GM12865 (cell line): ENCODE measurements at places on chromosomes 4 and X.

GRCh38 chr4:86356425-86357210 lies 3.2 kb downstream of the MAPK10 start:
- peak; percentile 20 for DNase-seq

GRCh38 chr4:107719207-107719921 lies 670 bp downstream of the PAPSS1 start:
- peak; percentile 51 for DNase-seq

GRCh38 chr4:166622425-166622977 lies 611.8 kb downstream of the SPOCK3 start:
- peak; percentile 32 for DNase-seq

DNA sequence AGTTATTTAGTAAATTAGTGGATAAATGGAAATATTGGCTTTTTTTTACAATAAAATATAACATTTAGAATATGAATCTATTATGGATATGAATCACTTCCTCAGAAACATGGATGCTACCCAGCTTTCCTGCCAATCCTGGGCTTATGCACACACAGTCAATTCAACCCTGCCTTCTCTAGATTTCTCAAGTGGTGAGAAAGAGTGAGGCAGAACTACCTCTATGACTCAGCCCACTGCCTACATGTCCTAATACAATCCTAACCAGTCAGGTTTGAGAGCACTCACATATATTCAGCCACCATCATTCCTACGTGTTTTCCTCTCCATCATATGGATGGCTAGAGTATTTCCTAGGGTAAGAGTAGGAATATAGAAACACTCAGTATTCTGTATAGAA lies 91.1 kb upstream of the ANKRD50 start:
- DNase-seq: no peak

GRCh38 chrX:134780908-134781307 lies 122.6 kb upstream of the PLAC1 start:
- no peak for DNase-seq

GRCh38 chr4:83947830-83948193 lies 411.9 kb downstream of the GPAT3 start:
- DNase-seq: no peak

DNA sequence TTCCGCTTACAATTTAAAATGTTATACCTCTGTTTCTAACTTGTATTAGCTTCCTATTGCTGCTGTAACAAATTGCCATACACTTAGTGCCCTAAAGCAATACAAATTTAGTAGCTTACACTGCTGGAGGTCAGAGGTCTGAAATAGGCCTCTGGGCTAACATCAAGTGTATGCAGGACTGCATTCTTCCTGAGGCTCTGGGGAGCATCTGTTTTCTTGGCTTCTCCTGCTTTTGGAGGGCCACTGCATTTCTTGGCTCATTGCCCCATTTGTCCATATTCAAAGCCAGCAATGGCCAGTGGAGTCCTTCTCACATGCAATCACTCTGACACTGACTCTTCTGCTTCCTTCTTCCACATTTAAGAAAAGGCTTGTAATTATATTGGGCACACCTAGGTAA lies 639.8 kb upstream of the INTU start:
- no peak for DNase-seq

DNA sequence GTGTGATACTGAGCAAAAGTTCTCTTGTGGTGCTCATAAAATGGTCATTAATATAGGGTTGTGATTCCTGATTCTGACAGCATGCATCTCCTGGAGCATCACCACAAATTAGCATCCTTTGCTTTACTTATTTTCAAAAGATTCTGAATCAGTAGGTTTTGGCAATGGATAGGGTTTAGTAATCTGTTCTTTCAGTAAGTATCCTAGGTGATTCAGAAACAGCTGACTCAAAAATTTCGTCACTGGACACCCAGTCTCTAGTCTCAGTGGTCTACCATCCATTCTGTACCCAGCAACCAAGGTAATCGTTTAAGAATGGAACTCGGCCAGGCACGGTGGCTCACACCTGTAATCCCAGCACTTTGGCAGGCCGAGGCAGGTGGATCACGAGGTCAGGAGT lies 4.1 kb downstream of the CBLL2 start:
- DNase-seq: no peak

- no peak for DNase-seq
Measured at GRCh38 chr4:89949782-89950387, 55.2 kb downstream of the MMRN1 start.

GRCh38 chr4:113404841-113405240 lies 355.4 kb downstream of the ANK2 start:
- DNase-seq: no peak

GRCh38 chr4:114494246-114494803 lies 104.3 kb upstream of the UGT8 start:
- no peak for DNase-seq

DNA sequence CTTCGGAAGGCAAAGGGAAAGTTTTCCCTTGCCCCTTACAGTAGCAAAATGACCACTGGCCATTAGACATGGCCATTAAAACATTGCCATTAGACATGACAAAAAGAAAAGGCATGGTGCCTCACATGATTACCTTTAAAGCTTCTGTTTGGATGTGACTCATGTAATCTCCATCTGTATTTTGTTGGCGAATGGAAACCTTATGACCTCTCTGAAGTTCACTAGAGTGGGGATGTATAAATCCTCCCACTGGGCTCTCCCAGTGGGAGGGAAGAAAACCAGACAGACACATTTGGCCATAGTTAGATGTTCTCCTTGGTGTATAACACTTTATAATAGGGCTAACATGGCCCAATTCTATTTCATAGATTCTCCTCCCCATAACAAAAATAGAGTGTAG lies 152.6 kb downstream of the MAGEB17 start:
- DNase-seq: no peak

- DNase-seq: no peak
Measured at GRCh38 chr4:186765673-186766546, 42.3 kb upstream of the FAT1 start.

DNA sequence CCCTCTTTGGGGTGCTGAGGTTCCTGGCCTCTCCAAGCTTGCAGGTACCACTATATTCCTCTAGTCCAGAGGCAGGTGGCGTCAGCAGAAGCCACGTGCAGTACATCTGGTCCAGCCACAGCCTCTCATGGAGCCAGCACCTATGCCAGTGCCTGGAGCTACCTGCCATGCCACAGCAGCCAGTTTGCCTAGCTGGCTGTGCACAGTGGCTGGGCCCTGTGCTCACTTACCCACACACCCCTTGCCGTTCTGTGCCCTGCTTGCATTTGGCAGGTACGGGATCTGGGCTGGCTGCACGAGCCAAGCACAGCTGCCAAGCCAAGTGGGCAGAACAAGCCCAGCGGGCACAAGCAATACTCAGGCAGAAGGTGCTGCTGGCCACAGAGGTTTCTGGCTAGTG lies 601.1 kb downstream of the EPHA5 start:
- no peak for DNase-seq

DNA sequence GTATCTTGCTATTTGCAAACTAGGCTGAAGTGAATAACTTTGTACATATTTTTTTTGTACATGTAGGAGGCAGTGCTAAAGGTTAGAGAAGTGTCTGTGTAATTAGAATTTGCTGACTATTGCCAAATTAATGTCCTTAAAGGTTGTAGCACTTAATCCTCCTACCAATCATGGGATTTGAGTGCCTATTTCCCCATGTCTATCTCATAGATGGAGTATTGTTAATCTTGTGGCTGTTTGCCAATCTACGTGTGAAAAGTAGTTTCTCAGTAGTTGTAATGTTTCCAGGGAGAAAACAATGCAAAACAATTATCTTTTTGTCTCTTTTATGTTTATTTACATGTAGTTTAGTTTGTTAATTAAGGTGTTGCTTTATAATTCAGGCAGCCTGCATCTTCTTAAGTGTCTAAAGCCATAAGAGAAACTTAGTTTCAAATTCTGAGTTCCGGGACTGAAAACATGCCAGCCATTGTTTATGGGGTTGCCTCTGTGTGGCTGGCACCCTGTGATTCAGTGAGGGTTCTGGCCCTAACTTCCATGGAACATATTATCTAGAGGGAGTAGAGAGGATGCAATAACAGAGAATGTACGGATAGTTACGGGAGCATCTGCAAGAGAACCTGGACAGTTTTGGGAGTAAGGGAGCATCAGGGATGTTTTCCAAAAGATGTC lies 142.4 kb downstream of the KLHL8 start:
- no peak for DNase-seq

GRCh38 chrX:147403040-147403439 lies 508.7 kb upstream of the FMR1 start:
- DNase-seq: no peak

DNA sequence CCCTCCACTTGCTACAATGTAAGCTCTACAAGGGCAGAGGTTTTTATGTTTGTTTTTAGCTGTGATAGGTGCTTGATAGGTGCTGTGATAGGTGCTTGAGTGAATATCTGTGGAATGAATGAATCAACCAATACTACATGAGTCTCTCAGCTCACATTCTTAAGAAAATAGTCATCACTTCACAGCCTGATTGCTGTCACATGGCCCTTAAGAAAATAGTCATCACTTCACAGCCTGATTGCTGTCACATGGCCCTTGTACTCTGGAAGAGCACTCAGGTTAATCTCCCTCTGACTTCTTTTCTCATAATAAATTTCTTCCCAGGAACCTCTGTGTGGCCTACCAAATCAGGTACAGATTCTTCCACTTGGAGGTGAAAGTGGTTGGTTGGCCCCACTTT lies 335.2 kb downstream of the TENM3 start:
- no peak for DNase-seq

- no peak for DNase-seq
Measured at GRCh38 chr4:177419434-177419833, 22.8 kb downstream of the AGA start.

GRCh38 chr4:40998675-40999358 lies 215.5 kb downstream of the APBB2 start:
- DNase-seq: no peak

- no peak for DNase-seq
Measured at GRCh38 chr4:88104902-88105610, 53.4 kb downstream of the ABCG2 start.

GRCh38 chrX:71913156-71913950 lies 2.7 kb downstream of the NHSL2 start:
- no peak for DNase-seq

DNA sequence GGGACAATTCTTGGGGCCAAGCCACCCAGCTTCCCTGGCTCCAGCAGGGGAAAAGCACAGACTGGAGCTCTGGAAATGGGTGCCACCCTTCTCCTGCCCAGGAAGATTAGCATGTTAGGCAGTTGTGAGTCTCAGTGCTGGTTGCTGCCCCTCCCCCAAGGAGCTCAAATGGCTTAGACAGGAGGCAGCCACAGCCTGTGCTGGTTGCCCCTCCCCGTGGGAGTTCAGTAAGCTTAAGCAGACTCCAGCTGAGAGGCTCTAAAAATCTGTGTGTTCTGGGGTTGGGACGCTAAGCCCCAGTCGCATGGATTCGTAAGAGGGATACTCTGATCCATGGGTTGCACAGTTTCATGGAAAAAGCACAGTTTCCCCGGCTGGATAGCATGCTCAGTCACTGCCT lies 92.7 kb upstream of the NDST3 start:
- no peak for DNase-seq

DNA sequence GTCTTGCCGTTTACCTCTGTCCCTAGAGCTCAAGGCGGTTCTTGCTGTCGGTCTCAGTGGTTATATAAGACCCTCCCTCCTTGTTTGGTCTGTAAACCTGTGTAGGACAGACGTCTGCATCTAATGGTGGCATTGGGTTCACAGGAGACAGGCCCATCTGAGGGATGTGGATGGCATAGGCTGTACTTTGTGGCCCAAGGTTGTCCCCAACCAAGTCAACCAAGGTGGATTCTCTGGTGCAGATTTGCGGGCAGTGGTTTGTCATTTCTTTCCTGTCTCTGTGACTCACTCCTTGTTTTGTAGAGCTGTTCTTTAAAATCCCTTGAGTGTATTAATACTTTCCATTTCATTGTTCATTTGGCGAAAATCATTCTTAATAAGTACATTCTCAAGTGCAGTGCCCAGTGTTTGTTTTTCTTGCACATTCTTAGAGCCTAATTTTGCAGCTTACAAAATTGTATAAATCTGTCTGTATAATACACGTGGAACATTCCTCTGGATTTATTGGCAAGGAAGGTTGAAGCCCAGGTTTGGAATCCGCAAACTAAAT lies 68.0 kb upstream of the TLR2 start:
- DNase-seq: no peak

- no peak for DNase-seq
Measured at GRCh38 chr4:84804136-84804535, 162.4 kb downstream of the WDFY3 start.

GRCh38 chr4:6641971-6642320 lies 1.5 kb downstream of the MRFAP1 start:
- no peak for DNase-seq

DNA sequence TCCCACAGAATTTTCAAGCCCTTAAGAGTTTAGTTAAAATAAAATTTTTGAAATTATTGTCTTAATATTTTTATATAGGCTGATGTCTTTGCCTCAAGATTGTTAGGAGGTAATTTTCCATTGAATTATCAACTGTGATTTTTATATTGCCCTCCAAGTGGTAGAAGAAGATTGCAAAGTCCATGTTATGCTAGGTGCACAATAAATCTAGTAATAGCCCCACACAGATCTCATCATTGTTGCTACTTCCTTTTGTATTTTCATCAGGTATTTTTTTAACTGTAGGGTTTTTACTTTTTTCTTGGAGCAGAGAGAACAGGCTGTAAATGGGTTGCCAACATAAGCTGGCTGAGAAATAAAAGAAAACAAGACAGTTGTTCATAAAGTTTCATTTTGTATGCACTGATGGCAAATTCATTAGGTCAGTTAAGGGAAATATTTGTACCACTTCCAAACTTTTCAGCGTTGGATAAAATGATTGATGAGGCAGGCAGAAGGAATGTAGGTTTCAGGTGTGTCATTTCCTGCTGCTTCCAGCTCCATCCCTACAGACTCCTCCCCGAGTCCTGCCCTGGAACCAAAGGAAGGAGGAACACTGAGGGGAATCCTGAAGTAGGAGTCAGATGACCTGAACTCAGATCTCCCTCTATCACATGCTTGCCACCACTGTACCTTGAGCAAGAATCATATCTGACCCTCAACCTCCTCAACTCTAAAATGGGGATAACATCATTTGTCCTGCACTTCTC lies 105.5 kb downstream of the PRRG1 start:
- no peak for DNase-seq

- DNase-seq: no peak
Measured at GRCh38 chr4:48909697-48910096, 3.1 kb upstream of the OCIAD2 start.
